ENCODE measurements at places on chromosomes 4 and X.

DNA sequence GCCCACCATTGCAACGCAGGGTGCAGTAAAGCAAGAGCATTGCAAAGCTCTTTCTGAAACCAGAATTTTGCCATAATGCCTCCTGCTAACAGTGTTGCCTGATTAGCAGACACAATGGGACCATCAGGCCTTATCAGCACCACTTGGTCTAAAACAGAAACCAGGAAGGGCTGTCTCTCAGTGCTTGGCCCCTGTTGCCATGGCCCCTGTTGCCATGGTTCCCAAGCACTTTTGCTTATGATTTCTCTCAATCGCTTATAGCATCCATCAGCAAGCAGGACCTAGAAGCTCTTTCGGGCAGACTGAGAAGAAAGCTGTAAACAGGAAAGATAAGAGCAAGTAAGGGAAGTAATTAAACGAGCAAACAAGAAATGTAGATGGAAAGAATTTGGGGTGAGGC lies 36.8 kb downstream of the RTL5 start:
- DNase-seq, result peak; percentile 49

DNA sequence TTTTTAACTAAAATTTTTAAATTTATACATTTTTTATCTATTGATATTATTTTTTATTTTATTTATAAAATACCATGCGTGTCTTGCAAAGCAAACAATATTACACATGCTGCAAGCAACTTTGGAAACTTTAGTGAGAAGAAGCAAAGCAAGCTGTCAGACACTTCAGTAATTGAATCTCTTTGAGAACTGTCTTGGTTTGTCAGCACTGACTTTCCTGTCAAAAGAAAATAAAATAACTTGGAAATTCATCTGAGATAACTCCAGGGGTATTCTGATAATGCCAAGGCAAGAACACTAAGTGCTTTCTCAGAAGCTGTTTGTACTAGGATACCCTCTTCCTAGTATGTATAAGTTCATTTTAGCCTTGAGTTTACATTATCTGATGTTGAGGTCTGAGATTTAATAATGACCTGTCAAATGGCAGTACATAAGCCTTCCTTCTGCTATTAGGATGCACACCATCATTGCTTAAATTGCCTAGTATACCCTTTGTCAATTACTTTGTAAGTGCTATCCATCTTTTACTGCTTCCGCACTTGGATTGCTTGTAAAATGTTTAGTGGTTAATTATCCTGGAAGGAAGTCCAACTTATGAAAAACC lies 624.2 kb upstream of the AGA start:
- no peak for DNase-seq

DNA sequence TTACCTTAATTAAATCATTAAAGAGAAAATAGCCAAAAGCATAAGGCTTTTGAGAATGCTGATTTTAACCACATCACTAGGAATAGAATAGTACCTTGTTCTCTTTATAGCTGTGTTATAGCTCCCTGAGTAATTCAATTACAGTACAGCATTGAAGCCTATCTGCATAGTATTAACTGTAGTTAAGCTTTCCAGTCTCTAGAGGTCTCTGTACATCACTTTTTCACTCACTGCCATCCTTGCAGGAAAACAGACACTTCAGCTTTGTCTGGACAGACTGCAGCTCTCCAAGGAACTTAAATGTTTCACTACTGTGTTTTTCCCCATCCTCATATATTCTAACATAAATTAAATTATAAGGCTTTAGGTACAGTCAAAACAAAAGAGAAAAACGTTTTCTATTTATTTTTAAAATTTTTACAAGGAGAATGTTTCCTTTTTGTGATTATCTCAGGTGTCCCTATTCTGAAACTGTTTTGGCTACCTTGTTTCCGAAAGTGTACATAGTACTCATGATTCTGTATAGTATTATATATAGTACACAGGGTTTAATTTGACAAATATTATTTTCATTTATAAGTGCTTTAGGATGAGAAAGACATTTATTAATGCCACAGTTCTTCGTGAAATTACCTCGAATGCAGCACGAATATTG lies 407.9 kb downstream of the PCDH18 start:
- no peak for DNase-seq

GRCh38 chr4:187108845-187109244 lies 385.2 kb upstream of the FAT1 start:
- no peak for DNase-seq

DNA sequence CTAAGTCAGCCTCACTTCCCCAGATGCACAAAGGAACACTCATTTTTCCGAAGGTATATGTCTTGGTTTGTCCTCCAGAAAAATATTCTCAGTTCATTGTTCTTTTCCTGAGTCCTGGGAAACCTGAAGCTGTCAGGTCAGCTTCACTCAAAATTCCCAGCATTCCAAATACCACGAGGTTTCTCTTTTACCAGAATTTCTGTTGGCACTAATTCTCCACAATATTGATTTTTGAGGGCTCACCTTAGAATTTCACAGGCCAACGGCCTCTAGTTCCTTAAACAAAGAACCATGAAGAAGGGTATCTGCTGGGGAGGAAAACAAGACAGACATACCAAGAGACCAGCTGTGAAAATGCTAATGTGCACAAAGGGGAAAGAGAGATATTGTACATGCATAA lies 8.0 kb upstream of the MAGEB5 start:
- no peak for DNase-seq

GRCh38 chr4:95409750-95410149 lies 139.0 kb downstream of the UNC5C start:
- no peak for DNase-seq

GRCh38 chr4:112170451-112170993 lies 25.3 kb downstream of the FAM241A start:
- DNase-seq, result no peak

DNA sequence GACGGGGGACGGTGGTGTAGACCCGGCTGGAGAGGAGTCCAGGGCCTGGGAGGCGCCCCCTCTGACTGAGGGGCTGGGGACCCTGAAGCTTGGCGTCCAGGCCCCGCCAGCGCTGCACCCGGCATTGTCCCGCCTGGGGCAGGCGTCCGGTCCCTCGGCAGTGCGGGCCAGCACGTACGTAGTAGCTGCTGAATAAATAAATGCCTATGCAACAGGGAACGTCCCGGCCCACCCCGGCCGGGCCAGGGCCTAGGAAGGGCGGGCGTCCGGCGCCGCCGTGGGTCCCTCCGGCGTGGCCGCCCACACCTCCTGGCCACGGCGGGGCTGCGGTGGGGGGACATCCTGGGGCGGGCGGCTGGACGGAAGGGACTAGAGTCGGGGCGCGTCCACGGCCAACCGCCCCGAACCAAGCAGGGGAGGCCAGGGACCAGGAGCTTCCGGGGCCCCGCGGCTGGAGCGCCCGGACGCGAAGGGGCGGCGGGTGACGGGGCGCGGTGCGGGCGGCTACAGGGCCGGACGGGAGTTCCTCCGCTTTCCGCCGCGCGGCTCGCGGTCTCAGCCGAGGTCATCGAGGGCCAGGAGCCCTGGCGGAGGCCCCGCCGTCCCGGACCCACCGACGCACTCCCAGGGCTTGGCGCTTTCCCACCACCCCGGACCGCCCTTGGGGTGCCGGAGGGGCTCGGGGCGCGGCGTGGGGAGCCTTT lies 886 bp upstream of the WWC2 start:
- DNase-seq, result no peak

DNA sequence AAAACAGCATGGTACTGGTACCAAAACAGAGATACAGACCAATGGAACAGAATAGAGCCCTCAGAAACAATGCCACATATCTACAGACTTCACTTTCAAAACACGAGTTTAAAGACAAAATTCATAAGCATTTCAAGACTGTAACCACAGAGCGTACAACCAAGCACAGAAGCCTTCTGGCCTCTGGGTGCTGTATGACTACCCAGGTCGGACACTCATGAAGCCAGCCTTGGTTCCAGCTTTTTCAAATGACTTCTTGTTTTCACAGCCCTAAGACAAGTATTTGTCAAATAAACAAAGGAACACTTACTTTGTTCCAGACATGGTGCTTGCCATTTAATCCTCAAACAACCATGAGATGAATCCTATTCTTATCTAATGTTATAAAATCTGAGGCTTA lies 536.1 kb upstream of the NR3C2 start:
- DNase-seq, result no peak

GRCh38 chrX:6909396-6909795 lies 238.1 kb upstream of the STS start:
- no peak for DNase-seq

DNA sequence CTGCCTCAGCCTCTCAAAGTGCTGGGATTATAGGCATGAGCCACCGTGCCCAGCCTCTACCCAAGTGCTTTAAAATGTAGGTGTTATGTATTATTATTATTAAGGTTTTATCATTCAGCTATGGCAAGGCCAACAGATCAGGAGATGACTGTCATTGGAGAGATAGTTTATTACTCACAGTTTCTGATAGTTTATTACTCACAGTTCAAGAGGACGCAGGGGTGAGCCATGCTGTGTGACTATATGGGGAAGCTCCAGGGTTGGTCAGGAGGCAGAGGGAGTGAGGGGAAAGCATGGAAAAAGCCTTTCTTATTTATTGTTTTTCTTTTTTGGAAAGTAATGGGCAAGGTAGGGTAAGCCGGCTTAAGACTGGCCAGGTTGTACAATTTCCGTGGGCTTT lies 25.4 kb upstream of the ARSD start:
- DNase-seq, result no peak

- no peak for DNase-seq
Observed at GRCh38 chrX:142156567-142156966, 48.5 kb downstream of the MAGEC2 start.

GRCh38 chr4:154024097-154024694 lies 235.3 kb upstream of the SFRP2 start:
- DNase-seq, result no peak

GRCh38 chr4:42277291-42277690 lies 120.0 kb upstream of the SHISA3 start:
- DNase-seq, result no peak

GRCh38 chr4:40190465-40190864 lies 6.4 kb upstream of the RHOH start:
- no peak for DNase-seq

- DNase-seq, result no peak
Observed at GRCh38 chr4:155085843-155086530, 122.4 kb upstream of the NPY2R start.

GRCh38 chr4:2790583-2791517 lies 2.0 kb upstream of the SH3BP2 start:
- no peak for DNase-seq

DNA sequence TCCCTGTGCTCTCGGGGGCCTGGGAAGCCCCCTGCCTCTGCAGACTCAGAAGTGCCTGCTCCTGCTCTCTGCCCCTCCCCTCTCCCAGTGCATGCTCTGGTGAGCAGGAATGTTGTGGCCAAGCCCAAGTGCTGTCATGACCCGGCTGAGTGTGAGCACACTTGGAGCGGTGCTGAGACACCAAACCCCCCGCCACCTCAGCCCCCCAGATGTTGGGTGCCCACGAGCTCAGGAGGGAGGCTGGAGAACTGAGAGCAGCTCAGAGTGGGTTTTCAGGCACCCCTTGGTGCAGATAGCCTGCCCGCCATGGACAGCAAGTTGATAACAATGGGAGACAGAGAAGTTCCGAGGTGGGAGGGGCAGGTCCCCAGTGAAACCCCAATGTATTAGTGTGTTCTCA lies 477.4 kb downstream of the ACTRT1 start:
- DNase-seq, result no peak

GRCh38 chr4:152247271-152247975 lies 288.5 kb downstream of the FBXW7 start:
- no peak for DNase-seq

DNA sequence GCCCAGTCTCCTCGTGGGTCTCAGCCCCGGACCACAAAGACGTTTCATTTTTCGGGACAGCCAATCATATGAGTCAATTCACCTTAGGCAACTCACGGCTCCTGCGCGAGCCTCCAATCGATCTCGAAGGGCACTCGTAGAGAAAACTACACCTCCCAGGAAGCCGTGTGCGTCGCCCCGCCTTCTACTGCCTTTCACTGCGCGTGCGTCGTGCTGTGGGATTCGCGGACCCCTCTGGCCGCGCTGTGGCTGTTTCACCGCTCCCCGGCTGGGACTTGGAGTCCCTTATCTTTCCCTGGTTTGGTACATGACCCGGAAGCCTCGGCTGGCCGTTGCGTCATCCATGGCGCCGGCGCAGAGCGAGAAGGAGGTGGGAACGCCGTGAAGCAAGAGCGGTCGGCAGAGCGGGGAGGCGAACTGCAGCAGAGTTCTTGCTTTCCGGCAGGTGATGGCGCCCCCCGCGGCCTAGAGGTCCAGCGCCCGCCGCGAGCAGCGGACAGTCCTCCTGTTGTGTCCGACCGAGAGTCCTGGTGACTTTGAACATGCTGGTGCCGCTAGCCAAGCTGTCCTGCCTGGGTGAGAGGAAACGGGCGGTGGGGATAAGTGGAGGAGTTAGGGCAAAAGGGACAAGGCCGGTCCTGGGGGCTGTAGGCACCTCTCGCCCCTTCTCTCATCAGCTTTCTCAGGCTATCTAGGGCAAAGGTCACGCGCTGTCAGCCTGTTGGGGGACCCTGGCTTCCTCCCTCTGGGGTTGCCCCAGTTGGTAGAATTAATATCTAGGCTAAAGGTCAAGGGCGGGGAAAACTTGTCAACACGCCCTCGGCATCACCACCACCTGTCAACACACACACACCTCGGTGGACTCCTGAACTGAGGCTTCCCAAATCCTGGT lies at the start of gene ETFDH:
Gene ETFDH (plus strand): TSS at position 382 of the 892 bp plus-strand sequence. CDS start 161 bp downstream, at position 543.
- DNase-seq, result peak; percentile 98

DNA sequence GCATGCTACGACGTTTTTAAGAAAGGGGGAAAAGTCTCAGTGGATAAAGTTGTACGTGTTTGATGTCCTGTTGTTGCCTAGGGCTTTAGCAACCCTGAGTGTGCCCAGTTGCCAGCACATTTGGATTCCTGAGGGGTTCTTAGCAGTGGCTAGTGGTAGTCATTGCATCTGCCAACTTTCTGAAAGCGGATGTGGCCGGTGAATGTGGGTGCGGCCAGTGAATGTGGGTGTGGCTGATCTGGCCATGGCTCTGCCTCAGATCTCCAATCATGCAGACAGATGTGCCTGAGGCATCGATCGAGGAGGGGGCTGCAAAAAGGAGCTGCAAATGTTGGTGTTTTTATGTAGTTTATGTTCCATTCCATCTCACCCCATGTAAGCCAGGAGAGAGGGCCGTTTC lies 41.5 kb upstream of the FAT1 start:
- no peak for DNase-seq

GRCh38 chr4:96056346-96056934 lies 216.5 kb downstream of the PDHA2 start:
- no peak for DNase-seq

- no peak for DNase-seq
Observed at GRCh38 chr4:143397335-143397734, 60.7 kb downstream of the GAB1 start.

DNA sequence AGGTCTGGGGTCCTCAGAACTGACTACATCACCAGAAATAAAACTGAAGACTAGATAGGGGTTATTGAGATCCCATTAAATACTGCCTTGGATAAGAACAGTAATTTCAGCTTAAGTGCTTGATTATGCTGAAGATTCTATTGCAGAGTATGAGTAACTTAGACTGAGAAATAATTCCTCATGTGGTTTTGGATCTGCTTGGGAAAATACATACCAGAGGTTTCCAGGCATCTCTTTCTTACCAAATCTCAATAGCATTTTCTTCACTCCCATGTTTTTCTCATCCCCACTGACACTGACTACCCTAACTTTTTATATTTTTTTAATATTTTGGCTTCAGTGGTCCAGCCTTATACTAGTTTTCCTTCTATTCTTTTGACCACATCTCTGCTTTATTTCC lies 92.0 kb upstream of the TEX13D start:
- DNase-seq, result no peak

- DNase-seq, result no peak
Observed at GRCh38 chrX:38351346-38351745, 1.1 kb upstream of the OTC start.

- DNase-seq, result no peak
Observed at GRCh38 chr4:152220201-152220666, 315.7 kb downstream of the FBXW7 start.

- no peak for DNase-seq
Observed at GRCh38 chrX:2698604-2699003, 7.5 kb downstream of the CD99 start.

All from activated T-helper 1 cell treated with Interleukin-2 at 50 U/mL for 16 hours (primary cell).